Fibroblast of skin of right quadriceps (primary cell): ENCODE measurements at places on chromosomes 13 and 19.
A peak's percentile ranks its signal among the peaks of the same experiment; 100 is the strongest.

GRCh38 chr19:18610245-18610555, 2.5 kb upstream of the TMEM59L start:
- DNase-seq, result no peak

- DNase-seq, result no peak
These were observed 10.2 kb downstream of the OXGR1 start for GRCh38 chr13:96984051-96984508.

DNA sequence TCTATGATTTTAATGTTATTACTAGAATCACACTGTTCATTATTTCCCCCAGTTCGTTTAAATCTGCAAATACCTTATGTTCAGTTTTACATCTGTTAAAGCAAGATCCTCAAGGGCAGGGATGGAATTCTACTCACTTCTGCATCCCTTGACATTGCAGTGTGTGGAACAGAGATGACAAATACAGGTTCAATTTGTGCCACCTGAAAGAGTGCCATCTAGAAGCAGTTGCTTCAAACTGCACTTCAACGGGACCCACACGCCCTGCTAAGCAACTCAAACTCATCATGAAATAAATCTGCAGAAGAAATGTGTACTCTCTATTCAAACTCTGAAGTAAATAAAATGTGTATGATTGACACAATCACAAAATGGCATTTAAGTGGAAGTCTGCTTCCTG, 44.5 kb downstream of the RUBCNL start:
- no peak for DNase-seq

DNA sequence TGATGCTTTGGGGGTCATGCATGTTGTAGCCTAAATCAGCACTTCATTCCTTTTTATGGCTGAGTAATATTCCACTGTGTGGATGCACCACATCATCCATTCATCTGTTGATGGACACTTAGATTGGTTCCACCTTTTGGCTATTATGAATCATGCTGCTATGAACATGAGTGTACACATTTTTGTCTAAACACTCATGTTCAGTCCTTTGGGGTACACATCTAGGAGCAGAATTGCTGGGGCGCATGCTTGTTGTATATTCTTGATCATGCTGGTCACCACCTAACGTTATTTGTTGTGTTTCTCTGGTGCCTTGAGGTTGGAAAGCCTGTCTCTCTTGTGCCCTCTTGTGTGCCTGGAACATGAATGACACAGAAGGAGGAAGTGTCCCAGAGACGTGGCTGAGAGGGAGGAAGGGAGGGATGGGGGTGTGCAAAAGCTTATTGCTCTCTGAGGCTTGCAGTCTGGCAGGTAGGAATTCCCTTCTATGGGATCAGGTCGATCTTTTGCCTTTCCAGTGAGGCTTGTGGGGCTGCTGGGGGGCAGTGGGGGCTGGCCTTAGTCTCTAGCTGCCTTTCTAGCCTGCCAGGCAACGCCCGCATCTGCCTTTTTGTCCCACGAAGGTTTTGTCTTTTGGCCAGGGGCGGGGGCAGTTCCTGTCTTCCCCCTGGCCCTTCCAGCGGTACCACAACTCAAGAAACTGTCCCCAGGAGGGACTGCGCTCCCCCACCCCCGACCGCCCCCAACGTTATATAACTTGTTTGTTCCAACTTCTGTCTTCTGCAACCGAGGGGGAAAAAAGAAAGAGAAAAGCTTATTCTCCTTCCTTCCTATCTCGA, 7.6 kb downstream of the KLHL26 start:
- DNase-seq, result no peak

DNA sequence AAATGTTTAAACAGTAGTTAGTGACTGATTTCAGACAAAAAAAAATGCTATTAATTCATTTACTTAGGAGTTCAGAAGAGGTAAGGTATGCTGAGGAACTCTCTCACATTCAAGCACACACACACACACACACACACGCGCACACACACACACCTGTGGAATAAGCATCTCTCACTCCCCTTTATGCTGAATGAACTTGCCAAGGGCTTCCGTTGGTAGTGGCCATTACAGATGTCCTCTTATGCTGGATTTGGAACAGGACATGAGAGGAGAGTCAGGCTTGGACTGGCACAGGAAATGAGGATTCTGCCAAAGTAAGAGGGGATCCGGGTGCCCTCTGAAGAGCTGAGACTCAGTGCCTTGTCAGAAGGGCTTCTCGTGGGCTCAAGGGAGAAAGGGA, 463.4 kb upstream of the MIR17HG start:
- DNase-seq, result no peak

- no peak for DNase-seq
These were observed 9.8 kb downstream of the KLF2 start for GRCh38 chr19:16334411-16334810.

- DNase-seq, result no peak
These were observed 139.2 kb downstream of the TNFSF13B start for GRCh38 chr13:108408672-108409071.

GRCh38 chr19:40410030-40410389, 3.2 kb downstream of the PRX start:
- no peak for DNase-seq

- DNase-seq, result no peak
These were observed 35.0 kb downstream of the B3GLCT start for GRCh38 chr13:31234729-31235128.

DNA sequence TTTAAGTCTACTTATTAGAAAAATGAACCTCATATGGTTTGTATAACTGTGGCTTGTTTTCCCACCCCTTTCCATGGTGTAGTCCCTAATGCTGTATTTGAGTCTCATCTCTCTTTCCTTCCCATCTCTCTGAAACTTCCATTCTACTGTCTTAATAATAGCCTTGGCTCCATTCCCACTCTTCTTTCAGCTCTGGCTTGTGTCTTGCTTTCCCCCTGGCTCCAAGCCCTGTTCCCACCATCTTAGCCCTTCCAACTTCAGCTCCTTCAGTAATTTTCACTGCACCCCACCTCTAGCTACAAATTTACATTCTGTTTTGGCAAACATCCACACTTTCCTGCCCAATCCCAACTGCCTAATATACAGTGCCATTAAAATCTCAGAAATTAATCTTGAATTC, 137.5 kb downstream of the SLITRK6 start:
- no peak for DNase-seq

- DNase-seq, result no peak
These were observed 70.0 kb downstream of the FOXO1 start for GRCh38 chr13:40596484-40596883.

GRCh38 chr13:75365724-75366173, 116.2 kb downstream of the TBC1D4 start:
- peak; percentile 92 for DNase-seq

DNA sequence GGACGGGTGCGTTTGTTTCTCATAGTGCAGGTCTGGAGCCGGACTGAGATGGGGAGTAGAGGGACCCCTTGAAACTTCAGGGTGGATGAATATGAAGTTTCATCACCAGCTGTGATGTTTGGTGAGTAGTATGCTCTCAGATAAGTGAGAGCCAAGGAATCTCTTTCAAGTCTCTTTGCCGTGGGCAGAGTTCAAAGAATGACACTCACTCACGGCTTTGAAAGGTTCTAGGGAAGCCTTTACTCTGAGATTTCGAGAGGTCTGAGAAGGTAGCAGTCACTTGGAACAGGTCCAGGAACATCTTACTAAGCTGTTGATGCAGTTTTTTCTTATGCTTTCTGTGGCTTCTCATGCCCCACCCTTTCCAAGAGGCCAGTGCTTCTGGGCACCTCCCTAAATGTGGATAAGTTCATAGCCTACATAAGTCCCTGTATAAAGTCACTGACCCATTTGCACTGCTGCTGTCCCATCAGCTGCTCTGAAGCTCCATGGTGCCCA, at the start of gene IGFL2:
TSS of gene IGFL2 (plus strand) at position 448 of the 498 bp plus-strand sequence. CDS start at position 489, 41 bp downstream.
- no peak for DNase-seq

DNA sequence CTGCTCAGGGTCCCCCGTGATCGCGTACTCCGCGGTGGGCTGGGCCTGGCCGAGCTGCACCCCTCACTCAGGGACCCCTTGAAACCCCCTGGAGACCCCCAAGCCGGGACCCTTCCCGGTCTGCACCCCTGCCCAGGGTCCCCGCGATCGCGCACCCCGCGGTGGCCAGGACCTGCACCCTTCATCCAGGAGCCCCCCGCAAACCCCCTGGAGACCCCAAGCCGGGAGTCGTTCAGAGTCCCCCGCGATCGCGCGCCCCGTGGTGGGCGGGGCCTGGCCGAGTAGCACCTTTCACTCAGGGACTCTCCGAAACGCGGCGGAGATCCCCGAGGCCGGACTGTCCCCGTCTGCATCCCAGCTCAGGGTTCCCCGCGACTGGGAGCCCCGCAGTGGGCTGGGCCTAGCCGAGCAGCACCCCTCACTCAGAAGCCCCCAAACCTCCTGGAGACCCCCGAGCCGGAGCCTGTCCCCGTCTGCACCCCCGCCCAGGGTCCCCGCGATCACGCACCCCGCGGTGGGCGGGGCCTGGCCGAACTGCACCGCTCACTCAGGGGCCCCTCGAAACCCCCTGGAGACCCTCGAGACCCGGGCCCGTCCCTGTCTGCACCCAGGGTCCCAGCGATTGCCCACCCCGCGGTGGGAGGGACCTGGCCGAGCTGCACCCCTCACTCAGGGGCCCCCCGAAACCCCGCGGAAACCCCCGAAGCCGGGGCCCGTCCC, 748 bp downstream of the LMNB2 start:
- no peak for DNase-seq

DNA sequence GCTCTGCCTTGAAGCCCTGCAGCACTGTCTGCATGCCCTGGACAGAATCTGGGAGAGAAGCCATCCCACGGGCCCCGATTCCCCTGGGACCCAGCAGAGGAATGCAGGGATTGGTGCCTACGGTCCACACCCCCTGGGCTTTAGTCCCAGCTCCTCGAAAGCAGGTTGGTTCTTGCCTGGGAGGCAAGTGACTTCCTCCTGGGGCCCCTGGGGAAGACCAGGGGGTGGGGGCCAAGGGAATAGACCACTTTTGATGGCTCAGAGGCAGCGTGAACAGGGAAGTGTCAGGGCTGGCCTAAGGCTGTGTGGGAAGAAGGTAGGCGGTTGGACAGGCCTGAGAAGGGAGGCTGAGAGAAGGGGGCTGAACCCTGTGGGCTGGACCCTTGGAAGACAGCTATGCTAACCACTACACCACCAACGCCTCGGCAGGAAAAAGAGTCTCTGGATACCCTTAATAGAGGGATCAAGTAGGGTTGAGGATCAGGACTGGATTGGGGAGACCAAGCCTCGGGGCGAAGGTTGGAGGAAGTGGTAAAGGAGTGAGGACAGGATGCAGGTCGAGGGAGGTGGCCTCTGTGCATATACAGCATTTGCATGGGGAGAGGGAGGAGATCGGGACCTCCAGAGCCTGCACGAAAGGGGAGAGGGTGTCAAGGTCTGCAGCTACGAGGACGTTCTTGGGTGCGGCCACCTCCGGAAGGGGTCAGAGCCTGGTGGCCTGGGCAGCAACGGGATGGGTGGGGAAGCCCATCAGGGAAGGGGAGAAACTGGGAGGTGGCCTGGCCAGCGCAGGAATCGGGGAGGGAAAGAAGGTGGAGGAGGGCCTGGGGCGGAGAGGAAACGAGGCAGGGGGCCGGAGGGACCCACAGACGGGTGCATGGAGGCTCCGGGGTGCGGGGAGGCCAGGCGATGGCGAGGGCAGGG, 709 bp downstream of the DPP9 start:
- DNase-seq, result peak; percentile 54

GRCh38 chr13:45119469-45119990, 780 bp upstream of the GTF2F2 start:
- peak; percentile 47 for DNase-seq

DNA sequence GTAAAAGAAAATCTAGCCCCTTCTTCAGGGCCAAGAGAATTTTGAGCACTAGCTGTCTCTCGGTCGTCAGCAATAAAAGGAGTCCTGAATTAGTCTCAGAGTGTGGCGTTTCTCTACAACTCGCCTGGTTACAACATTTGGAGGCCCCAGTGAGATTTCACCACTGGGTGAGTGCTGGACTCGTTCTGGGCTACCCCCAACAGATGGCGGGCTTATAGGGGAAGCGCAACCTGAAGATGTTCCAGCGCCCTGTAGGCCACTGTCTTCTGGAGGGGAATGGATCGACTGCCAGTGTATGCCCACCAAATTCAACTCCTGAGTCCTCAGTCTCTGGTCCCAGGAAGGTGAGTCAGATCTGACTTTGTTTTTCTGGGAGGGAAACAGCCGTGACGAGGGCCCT, 11.7 kb upstream of the ZNF181 start:
- no peak for DNase-seq
